ENCODE measurements at places on chromosomes 1 and 21. TPM values are rescaled to one million over a fixed set of nuclear protein-coding genes. Genes with fewer than 3 reads are reported as not detected.

GRCh38 chr1:230979389-230979716 lies 459 bp downstream of the ARV1 start:
- no peak for DNase-seq

GRCh38 chr1:195709821-195710220 lies 898.4 kb downstream of the KCNT2 start:
- no peak for DNase-seq

Gene VSIG8
- not detected for total RNA-seq

Gene TARDBP
- total RNA-seq, result 183 TPM

DNA sequence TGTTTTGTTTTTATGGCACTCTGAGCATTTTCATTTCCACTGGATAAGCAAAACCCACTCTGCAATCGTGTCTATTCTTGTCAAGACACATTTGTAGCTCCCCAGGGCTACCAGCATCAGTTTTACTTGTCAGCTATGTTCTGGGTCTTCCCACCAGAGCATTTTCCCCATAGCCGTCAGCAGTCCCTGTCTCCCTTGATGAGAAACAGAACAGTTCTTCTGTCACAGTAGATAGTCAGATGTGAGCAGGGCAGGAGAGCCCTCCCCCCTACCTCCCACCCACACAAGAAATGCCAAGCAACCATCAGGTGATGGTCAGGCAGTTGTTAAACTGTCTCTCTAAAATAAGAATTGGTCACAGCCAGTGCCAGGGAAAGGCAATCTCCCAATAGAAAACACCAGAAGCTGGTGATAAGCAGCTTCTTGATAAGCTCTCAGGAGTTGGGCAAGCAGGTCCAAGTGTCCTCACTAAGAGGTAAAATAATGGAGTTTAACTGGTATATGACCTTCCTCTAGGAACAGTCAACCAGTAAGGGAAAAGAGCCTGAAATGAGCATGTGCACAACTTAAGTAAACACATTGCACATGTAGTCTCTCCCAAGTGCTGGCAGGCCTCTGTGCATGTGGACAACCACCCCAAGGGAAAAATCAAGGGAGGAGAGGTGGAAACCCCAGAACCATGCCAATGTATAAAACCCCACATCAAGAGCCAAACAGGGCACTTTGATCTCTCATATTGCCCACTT lies 208.2 kb downstream of the S1PR1 start:
- DNase-seq, result no peak

GRCh38 chr1:64320922-64321614 lies 117.6 kb downstream of the UBE2U start:
- no peak for DNase-seq

Gene TOMM20
- total RNA-seq, result 98.4 TPM

DNA sequence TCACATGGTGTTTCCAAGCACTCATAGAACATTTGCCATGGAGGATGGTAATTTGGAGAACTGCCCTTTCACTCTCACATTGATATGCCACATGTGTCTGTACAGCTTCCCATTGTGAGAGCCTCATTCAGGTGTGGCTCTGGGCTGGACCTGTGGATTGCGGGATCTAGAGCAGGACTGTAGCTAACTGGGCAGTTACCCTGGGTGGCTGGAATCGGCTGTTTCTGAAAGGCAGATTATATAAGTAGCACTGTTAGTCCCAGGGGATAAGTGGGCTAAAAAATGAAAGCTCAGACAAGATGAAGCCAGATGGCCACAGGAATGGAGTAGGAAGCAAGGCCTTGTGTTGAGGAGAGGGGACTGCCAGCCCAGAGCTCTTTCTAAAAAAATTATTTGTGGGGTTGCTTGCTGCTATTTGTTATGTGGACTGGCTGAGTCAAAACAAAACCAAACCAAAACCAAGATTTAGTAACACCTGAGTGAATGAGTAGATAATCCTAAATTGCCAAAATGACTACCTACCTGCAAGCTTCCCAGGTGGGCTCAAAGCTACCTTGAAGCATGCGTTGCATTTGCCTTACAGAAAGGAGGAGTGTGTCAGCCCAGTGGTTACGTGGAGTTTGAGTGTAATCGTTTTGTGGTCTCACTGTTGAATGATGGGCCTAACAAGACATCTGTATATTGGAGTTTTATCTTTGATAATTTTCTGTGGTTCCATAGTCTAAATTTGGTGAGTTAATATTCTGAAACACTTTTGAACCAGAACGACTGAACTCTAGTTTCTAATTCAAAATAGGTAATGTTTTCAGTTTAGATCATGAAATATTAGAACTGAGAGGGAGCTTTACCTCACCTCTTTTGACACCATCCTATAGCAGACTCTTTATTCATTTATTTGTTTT lies 58.0 kb downstream of the SDCCAG8 start:
- no peak for DNase-seq

DNA sequence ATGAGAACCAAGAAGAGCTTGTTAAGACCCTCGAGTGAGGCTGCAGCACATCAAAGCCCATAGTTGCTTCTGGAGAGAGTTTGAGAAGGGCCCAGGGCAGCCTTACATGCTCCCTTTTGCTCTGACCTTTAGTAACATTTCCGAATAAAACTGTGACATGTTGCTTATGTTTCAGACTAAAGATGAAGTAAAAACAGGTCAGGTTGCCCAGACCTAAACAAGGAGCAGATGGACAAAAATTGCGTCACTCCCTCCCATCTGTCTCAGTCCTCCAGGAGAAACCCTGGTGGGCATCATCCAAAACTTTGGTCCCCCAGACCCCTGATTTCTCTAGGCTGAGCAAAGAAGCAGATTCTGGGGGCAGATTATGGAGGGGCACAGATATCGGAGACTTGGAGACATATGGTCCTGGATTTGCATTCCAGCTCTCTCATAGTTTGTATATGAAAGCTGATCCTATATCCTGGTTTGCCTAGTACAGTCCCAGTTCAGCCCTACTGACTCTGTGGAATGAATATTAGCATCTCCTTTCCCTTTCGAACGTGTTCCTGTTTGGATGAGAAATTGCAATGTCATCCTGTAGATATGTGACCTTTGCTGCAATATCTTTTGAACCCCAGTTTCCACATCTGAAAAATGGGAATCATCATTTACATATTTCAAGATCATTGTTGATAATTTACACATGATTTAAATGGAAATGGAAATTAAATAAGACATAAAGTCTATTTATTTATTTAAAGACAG lies 304.9 kb upstream of the USP24 start:
- DNase-seq, result no peak

DNA sequence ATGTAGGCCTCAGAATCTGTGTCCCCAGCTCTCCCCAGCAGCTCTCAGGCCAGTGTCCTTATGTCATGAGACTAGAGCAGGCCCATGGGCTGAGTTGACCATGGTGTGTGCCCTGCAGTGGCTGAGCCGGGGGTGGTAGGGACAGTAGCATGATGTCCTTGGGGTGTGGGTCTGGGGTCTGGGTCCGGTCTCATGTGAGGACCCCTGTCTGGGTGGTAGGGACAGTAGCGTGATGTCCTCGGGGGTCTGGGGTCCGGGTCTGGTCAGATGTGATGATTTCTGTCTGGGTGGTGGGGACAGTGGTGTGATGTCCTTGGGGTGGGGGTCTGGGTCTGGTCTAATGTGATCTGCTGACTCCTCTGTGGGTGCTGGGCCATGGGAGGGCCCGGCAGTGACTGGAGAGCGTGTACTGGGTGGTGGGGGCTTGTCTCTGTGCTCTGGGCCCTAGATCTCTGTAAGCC lies 64.5 kb downstream of the OBSCN start:
- DNase-seq, result no peak

Gene CITED4
- 10.9 TPM for total RNA-seq

GRCh38 chr1:238264951-238265350 lies 374.2 kb upstream of the ZP4 start:
- DNase-seq, result no peak

DNA sequence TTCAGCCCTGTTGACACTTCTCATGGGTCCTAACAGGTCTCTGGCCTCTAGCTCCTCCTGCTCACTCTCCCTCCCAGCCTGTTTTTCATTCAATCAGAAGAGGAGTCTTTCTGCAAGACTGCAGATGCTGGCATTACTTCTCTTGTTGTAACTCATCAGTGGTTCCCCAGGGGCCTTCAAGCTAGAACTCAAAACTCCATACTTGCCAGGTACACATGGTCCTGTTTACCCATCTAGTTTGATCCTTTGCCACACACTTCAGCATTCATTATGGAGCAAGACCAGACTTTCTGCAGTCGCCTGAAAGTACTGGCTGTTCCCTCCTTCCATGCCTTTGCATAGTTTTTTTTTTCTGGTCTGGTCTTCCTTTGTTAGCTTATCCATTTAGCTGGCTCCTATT lies 47.9 kb downstream of the SERBP1 start:
- DNase-seq, result no peak

- peak; percentile 86 for DNase-seq
Measured at GRCh38 chr1:153985941-153986761, at the start of gene RAB13. TSS of gene RAB13 (minus strand) at chr1:153986339. CDS start at chr1:153986236, 103 bp downstream.

Gene PAPPA2
- not detected for total RNA-seq

DNA sequence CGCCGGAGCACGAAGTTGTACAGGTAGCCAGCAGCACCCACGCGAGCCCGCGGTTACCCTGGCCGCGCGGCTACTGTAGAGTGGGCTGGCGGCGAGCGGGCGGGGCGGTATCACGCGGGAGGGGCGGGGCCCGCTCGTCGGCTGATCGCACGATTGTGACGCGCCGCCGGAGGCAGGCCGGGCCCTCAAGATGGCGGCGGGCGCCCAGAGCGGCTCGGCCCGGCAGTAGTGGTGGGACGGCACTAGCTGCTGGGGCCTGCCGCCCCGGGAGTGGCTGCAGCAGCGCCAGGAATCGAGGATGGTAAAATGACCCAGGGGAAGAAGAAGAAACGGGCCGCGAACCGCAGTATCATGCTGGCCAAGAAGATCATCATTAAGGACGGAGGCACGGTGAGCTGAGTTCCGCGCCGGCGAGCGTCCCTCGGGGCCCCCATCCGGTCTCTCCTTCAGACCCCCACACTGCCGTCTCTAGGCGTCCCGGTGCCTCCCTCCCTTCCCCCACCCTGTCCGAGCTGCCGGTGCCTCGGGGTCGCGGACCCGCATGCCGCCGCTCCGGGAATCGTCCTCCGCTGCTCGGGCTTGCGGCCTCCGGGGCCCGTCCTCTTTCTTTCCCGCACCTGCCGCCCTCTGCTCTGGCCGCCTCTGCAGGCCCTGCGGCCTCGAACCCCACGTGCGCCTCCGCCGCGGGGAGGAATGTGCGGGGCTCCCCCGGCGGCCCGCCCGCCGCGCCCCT lies 68.3 kb downstream of the SLC35A3 start:
- DNase-seq, result peak; percentile 87

- no peak for DNase-seq
Measured at GRCh38 chr1:96651517-96651916, 70.1 kb upstream of the PTBP2 start.

DNA sequence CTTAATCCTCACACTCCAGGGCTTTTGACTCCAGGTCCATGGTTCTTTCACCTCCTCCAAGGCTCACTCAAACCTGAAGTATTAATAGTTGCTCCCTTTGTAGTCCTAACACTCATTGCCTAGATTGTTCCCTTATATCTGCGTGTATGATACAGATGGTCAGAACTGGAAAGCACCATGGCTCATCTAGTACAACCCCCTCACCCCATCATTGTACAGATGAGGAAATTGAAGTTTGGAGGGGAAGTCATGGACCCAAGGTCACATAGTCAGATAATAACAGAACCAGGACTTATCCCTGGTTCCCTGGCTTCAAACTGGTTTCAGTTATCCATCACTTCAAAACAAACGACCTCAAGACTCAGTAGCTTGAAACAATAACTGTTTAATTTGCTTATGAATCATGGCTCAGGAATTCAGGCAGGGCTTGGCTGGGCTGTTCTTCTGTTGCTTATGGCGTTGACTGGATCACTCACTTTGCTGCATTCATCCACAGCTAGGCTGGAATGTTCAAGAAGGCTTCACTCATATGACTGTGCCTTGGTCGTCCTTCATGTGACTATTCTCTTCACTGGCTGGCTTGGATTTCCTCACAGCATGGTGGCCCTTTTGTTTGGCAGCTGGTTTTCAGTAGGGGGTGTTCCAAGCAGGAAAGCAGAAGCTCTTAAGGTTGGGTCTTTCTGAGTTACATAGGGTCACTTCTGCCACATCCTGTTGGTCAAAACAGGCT lies 5.0 kb downstream of the NOS1AP start:
- no peak for DNase-seq

DNA sequence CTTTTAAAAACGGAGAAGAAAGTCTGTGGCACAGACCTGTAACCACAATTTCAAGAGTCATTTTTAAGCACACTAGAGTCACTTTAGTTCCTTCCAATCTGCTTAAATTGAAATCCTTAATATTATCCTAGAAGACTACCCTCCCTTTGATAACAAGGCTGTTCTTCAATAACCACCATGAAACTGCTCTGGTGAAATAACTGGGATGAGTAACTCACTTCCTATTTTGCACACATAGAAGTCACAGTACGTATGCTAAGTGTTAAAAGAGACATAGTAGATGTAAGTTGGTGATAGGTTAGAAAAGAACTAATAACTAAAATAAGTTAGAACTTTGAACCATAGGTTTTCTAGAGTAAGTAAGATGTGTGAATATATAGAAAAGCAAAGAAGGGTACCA lies 107.8 kb downstream of the NME7 start:
- DNase-seq, result no peak

Gene LYPD8
- total RNA-seq, result not detected

DNA sequence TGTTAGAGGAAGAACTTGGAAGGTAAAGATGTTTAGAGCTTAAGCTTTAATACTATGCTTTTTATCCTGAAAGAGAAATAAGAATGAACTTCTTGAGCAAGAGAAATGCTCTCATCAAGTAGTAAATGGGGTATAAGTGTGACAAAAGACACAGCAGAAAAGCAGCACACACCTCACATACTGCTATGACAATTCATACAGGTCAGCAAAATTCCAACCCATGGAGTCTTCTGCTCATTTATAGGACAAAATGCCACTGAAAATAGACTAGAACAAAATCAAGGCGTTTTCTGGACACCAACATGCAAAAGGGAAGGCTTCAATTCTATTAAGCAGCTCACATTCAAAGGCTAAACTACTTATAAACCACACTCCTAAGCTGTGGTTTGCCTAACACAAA lies 61.2 kb downstream of the EYA3 start:
- DNase-seq, result no peak

GRCh38 chr1:26533951-26534509 lies 4.5 kb downstream of the RPS6KA1 start:
- DNase-seq, result no peak

Gene VPS45
- 43.7 TPM for total RNA-seq

Gene MFAP2
- 37.9 TPM for total RNA-seq

DNA sequence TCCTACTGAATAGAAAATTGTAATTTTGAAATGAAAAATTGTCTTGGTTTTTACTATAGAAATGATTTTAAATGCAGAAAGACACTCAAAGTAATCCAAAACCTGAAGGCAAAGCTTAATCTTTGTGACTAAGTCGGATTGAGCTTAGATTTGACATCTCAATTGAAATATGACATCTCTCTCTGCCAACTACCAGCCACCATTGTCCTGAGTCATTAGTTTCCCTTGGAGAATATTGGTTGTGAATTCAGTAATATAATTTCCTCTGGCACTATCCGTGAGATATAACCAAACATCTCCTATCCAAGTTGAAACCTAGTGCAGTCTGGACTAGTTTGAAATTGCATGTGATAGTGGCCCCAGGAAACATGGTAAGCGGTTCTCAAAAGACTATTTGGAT lies 37.1 kb downstream of the PLA2G4A start:
- DNase-seq, result no peak

Gene LMO4
- total RNA-seq, result 22.5 TPM
